ENCODE measurements at places on chromosomes 3 and 15. TPM values are rescaled to one million over a fixed set of nuclear protein-coding genes. Genes with fewer than 3 reads are reported as not detected.

EOGT gene
- total RNA-seq = 35.5 TPM

DLL4 gene
- total RNA-seq = 36.2 TPM

HYAL1 gene
- 13.8 TPM for total RNA-seq

ISLR gene
- 52.2 TPM for total RNA-seq

CCDC191 gene
- 3.8 TPM for total RNA-seq

PLA1A gene
- total RNA-seq = 8.9 TPM

OR5K2 gene
- not detected for total RNA-seq

SH2D7 gene
- total RNA-seq = not detected

PLA2G4D gene
- not detected for total RNA-seq

NAA50 gene
- total RNA-seq = 86.1 TPM

OSBPL10 gene
- 23.6 TPM for total RNA-seq

LMAN1L gene
- total RNA-seq = not detected

PROS1 gene
- total RNA-seq = 85.7 TPM

PARL gene
- 43.7 TPM for total RNA-seq

PRTG gene
- 0.94 TPM for total RNA-seq

CCDC14 gene
- total RNA-seq = 39.9 TPM

CD96 gene
- total RNA-seq = 0.88 TPM

USP8 gene
- total RNA-seq = 52.4 TPM
